ENCODE measurements at places on chromosomes 11 and 22. TPM values are rescaled to one million over a fixed set of nuclear protein-coding genes. Genes with fewer than 3 reads are reported as not detected.

The TYR gene
- not detected for total RNA-seq

The CCDC89 gene
- not detected for total RNA-seq

The GPR137 gene
- total RNA-seq: 57.9 TPM

The DDIAS gene
- 18.9 TPM for total RNA-seq

The LRRC56 gene
- 0.40 TPM for total RNA-seq

The CYB5R2 gene
- total RNA-seq: 4.4 TPM

The MYRF gene
- total RNA-seq: 21.2 TPM

The OR8J1 gene
- not detected for total RNA-seq

The POU2AF1 gene
- not detected for total RNA-seq

The NXPE2 gene
- not detected for total RNA-seq

The PGR gene
- not detected for total RNA-seq

The POU2AF3 gene
- total RNA-seq: 0.94 TPM

The CELF1 gene
- 53.7 TPM for total RNA-seq

The RCOR2 gene
- total RNA-seq: 1.3 TPM

The EXPH5 gene
- total RNA-seq: 0.07 TPM

Measured in A549 treated with DMSO at 1 μM for 4 hours (cell line).